GM12864 (cell line): ENCODE measurements at places on chromosomes 1 and 21.

DNA sequence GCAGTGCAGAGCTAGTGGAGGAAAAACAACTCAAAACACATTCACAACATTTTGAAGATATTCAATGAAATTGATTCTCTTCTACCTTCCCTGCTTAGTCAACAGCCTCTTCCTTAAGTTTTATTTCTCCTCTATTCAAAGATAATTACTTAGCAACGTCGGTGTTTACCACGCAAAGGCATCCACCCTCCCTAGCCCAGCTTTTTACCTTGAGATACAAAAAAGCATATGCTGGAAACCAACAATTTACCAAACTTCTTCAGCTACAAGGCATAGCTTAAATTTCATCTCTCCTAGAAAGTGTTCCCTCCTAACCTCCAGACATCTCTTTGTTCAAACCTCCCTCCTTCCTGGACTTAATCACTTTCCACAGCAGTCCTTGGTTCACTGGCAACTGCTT is 102.8 kb upstream of the SOD1 start:
- DNase-seq: no peak

GRCh38 chr21:40905251-40905650 is 58.3 kb upstream of the DSCAM start:
- DNase-seq: no peak

- DNase-seq: no peak
Observed at GRCh38 chr1:15858069-15858670, 10.7 kb downstream of the SPEN start.

- no peak for DNase-seq
Observed at GRCh38 chr1:33332357-33332789, 11.5 kb upstream of the A3GALT2 start.

GRCh38 chr1:38780133-38780532 is 79.4 kb downstream of the RRAGC start:
- no peak for DNase-seq

DNA sequence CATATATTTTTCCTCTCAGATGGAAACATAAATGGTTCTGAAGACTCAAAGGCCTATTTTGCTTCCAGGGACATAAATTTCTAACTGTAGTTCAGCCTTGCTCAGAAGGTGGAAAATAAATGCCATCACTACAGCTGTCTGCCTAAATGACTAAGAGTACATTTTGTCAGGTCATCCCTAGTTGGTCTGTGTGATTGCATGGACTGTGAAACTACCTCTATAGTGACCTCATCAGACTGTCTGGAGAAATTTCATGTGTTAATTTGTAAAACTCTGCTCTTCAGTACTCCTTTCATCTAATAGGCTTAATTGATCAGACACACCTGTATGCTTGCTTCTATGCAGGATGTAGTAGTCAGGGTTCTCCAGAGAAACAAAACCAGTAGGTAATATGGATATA is 886.9 kb downstream of the AMY1C start:
- no peak for DNase-seq

DNA sequence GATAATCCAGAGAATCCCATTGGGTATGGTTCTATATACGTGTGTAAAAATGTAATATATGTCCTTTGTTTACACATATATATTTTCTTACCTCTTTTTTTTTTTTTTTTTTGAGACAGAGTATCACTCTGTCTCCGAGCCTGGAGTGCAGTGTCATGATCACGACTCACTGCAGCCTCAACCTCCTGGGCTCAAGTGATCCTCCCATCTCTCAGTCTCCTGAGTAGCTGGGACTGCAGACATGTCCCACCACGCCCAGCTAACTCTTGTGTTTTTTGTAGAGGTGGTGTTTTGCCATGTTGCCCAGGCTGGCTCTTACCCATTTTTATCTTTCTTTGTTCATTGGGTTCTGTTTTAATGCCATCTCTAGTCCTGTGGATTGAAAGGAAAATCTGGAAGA is 59.5 kb downstream of the ZBTB17 start:
- DNase-seq: no peak

GRCh38 chr21:41751611-41752011 is 15.2 kb downstream of the RIPK4 start:
- no peak for DNase-seq

- no peak for DNase-seq
Observed at GRCh38 chr1:214002060-214002459, 14.3 kb downstream of the PROX1 start.

DNA sequence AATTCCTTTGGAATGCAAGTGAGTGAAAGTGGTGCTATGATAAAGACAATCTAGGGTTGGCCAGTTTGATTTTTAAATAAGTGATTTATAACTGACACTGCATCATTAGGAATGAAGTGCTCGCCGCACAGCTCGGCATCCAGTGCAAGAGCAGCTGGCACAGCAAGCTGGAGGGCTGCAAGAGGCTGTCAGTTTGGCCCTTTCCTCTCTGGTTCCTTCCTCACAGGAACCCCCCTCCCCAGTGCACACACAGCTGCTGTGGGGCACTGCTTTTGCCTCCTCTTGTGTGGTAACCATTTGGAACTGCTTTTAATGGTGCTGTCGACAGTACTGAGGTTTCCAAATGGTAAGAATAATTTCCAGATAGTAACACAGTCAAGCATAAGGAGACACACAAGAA is 10.4 kb upstream of the BCAR3 start:
- DNase-seq: no peak

DNA sequence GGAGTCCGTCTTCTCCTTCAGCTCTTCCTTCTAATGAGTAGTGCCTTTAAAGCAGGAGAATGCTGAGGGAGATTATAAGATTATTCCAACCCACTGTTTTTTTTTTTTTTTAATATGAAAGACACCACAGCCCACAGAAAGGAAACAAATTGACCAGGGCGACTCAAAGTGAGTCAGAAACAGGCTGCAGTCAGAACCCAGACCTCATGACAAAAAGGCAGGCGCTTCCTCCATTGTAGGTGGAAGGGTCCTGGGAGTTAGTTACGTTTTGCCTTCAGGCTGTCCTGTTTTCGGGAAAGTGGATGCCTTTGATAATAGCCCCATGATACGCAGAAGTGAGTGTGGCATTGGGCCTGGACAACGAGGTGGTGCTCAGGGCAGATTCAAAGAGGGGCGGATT is 21.0 kb downstream of the PLXNA2 start:
- no peak for DNase-seq

GRCh38 chr1:213714645-213715044 is 273.1 kb upstream of the PROX1 start:
- DNase-seq: no peak

DNA sequence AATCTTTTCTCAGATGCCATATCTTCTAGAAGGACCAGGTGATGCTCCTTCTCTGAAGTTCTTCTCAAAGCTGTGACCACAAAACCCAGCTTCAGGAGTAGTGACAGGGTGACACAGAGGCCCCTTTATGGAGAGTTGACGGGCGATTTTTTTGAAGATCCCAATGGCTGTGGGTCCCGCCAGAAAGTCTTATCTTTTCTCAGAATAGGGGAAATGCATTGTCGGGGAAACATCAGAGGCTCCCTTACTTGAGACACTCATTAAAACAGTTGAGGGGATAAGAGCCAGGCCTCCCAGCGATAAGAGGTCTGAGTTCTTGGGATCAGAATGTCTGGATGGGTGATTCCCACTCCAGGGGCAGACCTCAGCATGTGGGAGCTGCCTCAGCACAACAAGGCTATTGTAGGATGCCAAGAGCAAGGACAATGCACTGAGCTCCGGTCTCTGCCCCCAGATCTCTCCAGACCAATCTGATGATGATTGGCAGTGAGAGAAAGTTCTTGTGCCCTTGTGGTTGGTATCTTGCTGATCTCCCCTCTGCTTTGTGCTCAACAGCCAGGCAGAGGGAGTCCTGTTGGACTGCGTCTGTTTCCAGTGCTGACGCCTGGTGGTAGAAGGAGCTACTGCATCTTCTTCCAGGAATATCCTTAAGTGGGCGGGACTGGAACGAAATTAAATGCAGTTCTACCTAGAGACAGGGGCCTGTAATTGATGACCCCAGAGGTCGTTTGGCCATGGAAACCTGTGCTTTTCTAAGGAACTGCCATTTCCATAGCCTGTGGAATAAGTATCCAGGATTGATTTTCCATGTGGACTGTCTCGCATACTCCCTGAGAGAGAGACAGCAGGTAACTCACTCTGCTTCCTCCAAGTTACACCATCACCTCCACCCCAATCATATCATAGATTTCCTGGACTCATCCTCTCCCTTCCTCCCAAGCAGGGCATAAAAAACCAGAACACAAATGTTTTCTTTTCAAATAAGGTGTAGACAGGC is 6.8 kb upstream of the ACKR1 start:
- peak; percentile 25 for DNase-seq

GRCh38 chr1:182389619-182390047 is 2.0 kb downstream of the GLUL start:
- no peak for DNase-seq

DNA sequence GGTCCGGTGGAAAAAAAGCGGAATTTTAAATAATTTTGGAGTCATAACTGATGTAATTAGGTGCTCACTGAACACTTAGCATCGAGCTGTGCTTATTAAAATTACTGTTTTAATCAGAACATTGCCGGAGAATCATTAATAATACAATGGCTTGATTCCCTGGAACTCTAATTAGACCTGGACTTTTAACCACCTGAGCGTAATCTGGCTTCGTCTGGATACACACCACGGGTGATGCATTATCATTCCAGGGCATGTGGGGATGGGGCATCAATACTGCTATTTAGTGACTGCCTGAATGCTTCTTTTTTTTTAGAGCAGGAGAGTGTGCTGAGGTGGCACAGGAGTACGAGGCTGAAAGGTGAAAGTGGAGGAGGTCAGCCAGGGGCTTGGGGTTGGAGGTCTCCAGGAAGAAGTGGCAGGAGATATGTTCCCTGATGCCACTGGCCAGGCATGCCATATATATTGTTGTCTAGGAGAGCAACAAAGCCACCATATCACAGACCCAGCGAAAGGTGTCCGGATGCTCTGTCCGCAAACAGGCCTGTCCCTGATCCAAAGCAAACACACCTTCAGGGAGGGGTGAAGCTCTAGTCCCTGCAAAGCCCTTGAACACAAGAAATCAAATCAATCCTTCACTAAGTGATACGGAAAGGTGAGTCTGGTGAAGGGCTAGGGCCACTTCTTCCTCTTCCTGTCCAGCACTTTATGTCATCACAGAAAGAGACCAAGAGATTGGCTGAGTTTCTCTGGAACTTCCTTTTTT is 125.2 kb downstream of the PLXNA2 start:
- no peak for DNase-seq

DNA sequence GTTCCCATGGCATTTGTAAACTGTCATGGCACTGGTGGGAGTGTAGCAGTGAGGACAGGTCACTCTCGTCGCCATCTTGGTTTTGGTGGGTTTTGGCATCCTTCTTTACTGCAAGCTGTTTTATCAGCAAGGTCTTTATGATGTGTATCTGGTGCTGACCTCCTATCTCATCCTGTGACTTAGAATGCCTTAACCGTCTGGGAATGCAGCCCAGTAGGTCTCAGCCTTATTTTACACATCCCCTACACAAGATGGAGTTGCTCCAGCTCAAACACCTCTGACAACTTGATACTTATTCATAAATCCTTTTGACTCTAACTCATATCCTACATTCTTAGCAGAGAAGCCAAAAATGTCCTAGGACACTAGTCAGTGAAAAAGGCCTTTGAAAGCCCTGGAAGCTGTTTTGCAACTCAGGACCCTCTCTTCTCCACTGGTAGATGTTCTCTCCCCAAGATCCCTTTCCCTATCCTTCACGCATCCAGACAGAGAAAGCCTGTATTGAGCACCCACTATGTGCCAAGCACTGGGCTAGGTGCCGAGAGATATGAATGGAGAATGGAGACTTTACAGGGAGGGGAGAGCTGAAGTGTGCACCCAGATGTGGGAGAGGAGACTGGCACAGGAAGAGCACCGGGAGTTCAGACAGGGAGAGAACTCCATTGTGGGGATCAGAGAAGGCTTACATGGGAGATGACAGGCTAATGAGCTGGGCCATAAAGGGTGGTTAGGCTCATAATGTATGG is 6.7 kb upstream of the CSRP1 start:
- no peak for DNase-seq

DNA sequence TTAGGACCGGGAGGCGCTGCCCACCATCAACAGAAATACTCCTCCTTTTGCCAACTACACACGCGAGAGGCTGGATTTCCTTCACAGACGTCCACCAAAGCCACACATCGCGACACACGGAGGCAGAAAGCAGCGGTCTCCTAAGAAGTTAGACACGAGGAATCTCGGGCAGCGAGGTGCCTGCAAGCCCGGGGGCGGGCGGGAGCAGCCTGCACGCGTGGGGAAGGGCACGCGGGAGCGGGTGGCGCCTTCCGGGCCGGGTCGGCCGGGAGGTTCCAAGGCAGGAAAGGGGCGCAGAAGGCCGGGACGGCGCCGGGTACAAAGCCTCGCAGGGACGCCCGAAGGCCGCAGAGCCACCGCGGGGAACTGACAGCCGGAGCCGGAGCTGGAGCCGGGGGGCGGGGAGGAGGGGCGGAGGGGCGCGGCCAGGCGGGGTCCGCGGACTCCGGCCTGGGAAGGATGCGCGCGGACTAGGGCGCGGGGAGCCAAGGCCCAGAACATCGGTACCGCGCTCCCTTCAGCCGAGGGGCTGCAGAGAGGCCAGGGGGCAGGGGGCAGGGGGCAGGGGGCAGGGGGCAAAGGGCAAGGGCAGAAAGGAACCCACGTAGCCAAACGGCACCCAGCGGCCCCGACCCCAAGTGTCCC is 722 bp downstream of the NPHP4 start:
- no peak for DNase-seq

GRCh38 chr1:235495551-235495950 is 8.7 kb downstream of the B3GALNT2 start:
- DNase-seq: no peak

DNA sequence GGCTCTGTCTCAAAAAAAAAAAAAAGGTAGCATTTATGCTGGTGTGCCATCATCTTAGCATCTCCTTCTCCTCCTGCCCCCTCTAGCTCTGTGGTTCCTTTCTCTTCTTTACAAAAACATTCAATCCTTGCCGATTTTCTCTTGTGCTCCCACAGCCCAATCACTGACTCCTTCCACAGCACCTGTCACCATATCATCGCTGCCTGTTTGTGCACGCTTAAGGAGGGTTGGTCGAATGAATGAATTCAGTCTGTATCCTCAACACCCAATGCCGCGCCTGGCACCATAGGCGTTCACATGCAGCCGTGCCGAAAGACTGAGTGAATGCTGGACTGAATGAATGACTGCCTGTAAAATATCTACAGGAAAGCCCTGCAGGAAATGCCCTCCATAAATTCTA is 7.9 kb downstream of the RNU5D-1 start:
- no peak for DNase-seq

- DNase-seq: no peak
Observed at GRCh38 chr1:23168079-23168444, 594 bp downstream of the LUZP1 start.

DNA sequence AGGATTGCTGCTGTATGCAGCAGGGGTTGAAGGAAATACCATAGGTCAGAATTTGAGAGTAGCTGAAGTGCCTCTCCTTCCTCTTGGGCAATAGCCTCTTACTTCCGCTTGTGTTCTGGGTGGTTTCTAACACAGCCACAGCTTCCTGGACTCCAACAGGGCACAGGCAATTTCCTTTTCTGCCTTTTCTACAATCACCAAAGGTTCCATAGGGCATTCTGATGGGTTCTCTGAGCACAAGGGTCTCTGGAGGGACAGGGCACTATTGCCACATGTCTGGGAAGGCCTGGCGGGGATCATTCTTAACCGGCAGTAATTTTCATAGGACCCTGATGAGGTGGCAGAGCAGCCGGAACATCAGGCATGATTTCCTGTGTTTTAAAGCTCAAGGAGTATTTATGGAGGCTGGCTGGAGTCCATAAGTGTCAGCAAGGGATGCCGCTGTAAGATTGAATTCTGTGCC is 5.5 kb upstream of the AGTRAP start:
- no peak for DNase-seq

- DNase-seq: no peak
Observed at GRCh38 chr1:96557336-96557735, 164.2 kb upstream of the PTBP2 start.

GRCh38 chr1:55313903-55314302 is 98.7 kb upstream of the USP24 start:
- DNase-seq: no peak

GRCh38 chr1:66777831-66778230 is 23.2 kb downstream of the INSL5 start:
- no peak for DNase-seq
